ENCODE measurements at places on chromosomes 11 and 22.

DNA sequence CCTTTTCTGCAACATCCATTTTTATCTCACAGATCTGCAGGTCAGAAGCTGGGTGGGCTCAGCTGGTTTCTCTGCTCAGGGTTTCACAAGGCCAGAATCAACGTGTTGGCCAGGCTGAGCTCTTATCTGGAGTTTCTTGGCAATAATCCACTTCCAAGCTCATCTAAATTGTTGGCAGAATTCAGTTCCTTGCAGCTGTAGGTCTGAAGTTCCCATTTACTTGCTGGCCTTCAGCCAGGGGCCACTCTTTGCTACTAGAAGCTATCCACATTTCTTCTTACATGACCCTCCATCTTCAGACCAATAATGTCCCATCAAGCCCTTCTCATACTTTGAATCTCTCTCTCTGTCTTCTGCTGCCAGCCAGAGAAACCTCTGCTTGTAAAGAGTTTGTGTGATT, 103.5 kb downstream of the WNT11 start:
- DNase-seq, result no peak

DNA sequence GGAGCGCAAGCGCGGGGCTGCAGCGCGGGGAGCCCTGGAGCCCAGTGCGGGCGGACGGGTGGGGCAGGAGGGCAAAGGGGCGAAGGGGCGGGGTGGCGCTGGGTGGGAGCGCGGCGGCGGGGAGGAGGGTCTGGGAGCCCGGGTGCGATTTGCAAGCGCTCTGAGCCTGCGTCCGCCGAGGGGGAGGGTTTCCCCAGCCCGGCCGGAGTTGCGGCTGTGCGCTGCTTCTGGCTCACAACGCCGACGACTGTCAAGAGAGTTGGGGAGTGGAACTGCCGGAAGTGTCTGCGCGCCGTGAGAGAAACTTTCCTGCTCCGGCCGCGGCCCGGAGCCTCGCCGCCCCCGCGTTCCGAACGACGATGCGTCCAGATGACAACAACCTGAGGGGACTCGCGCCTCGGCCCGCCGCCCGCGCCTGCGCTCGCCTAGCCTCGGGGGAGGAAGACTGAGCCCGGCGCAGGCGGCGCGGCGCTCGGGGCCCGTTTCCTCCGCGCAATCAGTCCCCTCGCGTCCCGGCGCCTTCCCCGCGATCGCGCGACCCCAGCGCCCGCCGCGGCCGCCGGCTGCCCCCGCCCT, at the start of gene ARHGAP42:
TSS of gene ARHGAP42 (plus strand) at position 235 of the 576 bp plus-strand sequence. CDS start 391 bp downstream, outside the sequence.
- DNase-seq, result no peak

DNA sequence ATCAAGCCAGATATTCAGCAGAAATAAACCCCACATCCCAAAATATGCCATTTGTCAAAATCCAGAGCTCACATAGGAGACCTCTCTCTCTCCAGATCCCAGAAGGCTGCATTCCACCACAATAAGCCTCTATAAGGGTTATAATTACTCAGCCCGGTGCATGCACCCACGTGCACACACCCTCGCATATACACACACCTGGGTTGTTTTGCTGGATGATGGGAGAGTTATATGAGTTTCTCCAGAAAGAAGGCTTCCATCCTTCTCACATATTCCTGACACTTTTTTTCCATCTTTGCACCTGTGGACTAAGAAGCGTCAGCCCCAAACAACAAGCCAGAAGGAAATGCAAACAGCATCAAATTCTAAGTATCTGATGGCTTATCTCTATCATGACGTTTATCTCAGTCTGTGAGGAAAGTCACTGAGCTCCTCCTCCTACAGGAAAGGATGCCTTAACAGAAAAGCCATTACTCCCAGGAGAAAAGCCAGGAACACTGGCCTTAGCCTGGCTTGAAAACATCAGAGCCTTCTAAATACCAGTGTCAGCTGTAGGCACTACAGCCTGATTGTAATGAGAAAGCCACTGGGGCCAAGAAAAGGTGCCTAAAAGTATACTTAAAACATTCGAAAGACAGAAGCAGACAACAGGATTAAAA, 253.2 kb downstream of the LARGE1 start:
- DNase-seq, result no peak

DNA sequence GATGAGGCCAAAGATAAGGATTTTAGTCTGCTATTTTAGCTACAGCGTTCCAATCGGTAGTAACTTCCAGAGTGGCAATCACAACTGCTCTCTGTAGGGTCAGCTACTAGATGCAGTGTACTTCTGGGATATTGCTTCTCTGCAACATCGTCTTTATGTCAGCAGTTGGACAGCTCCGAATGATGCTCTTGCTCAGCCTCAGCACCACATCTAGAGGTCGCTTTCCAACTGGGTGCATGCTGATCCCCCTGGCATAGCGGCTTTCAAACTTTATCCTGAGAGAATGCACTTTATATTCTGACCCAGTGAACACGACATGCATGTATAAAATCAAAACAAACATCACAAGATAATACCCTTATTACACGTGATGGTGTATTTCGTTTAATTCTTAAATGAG, 219.6 kb downstream of the C11orf87 start:
- no peak for DNase-seq

DNA sequence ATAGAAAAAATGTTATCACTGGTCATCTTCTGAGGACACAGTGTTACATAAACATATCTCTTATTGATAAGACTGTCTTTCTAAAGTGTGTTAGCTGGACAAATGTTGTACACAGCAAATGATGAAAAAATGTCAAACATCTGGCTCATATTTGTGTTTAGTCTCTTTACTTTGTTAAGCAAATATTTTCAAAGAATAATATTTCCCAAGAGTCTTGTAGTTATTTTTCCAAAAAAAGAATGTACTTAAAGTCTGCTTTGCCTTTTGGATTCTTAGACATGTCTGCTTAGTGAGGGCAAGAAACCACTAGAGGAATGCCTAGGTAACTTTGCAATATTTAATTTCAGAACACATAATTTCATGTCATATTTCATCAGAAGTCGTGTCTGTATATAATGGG, 23.9 kb upstream of the CCDC179 start:
- no peak for DNase-seq

DNA sequence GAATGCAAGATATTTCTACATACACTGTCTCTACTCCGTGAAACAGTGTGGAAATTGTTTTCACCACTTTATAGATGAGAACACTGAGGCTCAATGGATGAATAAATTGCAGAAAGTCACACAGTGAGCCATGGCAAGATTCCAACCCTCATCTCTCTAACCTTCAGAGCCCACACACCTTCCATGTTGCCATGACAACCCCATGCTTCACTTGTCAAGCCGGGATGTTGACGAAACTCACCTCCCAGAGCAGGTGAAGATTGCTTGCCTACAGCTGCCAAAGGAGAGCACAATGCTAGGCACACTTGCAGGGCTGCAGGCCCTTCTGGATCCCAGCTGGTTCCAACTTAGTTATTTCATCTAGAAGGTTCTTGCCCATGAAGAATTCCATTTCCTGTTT, 71.4 kb upstream of the SEZ6L start:
- DNase-seq, result no peak

DNA sequence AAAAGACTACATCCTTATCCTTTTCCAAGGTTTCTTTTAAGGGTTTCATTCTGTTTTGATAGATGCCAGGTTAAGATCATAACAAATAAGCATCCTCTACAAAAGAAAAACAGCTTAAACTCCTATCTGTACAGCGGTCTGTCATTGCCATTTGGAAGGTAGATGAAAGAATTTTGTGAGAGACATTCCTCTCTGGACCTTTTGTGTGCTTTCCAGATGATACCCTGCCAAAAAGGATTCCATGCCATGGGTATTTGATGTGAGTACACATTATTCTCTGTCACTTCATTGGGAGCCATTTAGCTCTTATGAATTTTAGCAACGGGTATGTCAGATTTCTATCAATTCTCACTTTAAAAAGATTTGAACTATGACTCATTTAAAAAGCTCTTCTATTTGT, 153.7 kb downstream of the GRIA4 start:
- DNase-seq, result no peak

- no peak for DNase-seq
Observed at GRCh38 chr11:128871168-128871610, 4.1 kb upstream of the KCNJ1 start.

DNA sequence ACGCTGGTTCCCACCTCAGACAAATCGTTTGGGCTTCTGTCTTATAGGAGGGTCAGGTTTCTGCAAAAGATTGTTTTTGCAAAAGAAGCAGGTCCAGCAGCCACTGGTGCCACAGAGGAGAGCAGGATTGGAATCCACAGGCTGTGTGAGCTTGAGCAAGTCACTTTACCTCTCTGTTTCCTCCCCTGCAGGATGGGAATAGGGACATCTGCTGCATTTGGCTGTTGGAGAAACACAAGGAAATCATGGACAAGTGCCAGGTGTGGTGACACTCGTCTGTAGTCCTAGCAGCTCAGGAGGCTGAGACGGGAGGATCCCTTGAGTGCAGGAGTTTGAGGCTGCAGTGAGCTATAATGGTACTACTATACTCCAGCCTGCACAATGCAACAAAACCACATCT, 422.6 kb downstream of the MN1 start:
- no peak for DNase-seq
